ENCODE measurements at places on chromosomes 3 and 15.

GRCh38 chr3:116339441-116340028, 105.8 kb downstream of the LSAMP start:
- no peak for DNase-seq

- no peak for DNase-seq
These were observed 40.4 kb upstream of the CTNNB1 start for GRCh38 chr3:41158947-41159346.

DNA sequence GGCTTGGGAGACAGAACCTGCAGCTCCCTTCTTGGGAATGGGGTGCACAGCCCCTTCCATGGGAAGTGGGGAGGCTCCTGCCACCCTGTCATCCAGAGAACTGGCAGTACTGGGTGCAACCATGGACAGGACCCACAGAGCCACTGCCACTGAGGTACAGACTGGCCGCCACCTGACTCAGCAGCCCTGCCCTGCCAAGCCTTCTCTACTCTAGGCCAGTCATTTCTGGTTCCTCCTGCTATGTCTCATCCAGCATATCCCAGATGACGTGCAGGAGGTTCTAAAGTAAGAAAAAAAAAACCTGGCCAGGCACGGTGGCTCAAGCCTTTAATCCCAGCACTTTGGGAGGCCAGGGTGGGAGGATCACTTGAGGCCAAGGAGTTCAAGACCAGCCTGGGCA, 76.9 kb upstream of the RPL32 start:
- no peak for DNase-seq

DNA sequence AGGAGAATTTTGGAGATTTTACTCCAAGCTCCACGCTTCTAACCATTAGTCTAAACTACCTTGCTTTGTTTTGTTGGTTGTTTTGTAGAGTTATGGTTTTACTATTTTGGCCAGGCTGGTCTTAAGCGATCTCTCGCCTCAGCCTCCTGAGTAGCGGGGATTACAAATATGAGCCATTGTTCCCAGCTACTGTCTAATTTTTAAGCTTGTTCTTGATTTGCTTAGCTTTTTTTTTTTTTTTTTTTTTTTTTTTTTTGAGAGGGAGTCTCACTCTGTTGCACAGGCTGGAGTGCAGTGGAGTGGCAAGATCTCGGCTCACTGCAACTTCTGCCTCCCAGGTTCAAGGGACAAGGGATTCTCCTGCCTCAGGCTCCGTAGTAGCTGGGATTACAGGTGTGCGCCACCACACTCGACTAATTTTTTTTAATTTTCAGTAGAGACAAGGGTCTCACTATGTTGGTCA, 28.5 kb downstream of the EFCAB12 start:
- DNase-seq: no peak

DNA sequence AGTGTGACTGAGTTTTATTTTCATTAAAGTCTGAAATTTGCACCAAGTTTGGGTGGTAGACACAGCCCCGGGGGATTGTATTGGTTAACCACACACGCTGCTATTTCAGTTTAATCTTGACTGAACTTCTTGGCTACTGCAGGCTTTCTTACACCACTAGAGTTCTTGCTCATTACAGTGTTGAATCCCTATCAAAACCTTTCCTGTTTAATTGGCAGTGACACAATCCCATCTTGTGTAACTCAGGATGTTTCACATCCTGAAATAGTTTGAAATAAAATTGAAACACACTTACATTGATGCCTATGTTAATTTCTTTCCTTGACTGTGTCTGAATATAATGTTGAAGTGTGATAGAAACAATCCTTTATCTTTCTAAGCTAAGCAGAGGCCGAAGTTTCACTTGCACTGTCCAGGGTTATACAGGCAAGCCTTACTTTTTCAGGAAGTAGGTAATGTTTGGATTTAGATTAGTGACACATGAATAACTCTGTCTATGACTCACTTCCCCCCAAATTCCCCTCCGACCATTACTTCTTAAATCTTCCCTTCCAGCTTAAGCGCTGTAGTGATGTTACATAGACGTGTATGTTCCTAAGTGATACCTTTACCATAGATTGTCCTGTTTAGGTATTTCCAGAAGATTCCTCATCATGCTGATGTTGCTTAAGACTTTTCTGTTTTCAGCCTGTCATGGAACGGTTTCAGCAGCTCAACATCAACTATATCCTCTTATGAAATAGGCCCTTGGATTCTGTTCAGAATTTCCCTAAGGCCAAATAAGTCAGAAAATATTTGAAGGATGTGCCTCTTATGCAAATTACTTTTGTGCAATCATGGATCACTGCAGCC, 16.8 kb downstream of the ATG7 start:
- no peak for DNase-seq

DNA sequence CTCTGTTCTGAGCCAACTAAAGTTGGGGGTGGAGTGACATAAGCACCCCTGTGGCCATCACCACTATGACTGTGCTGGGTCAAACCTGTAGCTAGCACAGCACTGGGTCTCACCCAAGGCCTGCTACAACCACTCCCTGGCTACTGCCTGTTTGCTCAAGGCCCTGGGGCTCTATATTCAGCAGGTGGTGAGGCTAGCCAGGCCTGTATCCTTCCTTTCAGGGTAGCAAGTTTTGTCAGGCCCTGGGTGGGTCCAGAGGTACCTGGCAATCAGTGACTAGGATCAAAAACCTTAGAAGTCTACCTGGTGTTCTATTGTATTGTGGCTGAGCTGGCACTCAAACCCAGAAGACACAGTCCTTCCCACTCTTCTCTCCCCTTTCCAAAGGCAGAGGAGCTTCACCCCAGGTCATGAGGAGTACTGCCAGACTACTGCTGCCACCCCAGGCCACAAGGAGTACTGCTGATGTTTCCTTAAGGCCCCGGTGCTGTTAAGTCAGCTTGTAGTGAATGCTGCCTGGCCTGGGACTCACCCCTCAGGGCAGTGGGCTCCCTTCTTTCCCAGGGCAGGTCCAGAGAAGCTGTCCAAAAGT, 170.8 kb downstream of the IGSF11 start:
- DNase-seq: no peak

- no peak for DNase-seq
These were observed 163.3 kb downstream of the PLCH1 start for GRCh38 chr3:155581579-155581978.

- no peak for DNase-seq
These were observed 29.1 kb downstream of the ALS2CL start for GRCh38 chr3:46664188-46664970.

DNA sequence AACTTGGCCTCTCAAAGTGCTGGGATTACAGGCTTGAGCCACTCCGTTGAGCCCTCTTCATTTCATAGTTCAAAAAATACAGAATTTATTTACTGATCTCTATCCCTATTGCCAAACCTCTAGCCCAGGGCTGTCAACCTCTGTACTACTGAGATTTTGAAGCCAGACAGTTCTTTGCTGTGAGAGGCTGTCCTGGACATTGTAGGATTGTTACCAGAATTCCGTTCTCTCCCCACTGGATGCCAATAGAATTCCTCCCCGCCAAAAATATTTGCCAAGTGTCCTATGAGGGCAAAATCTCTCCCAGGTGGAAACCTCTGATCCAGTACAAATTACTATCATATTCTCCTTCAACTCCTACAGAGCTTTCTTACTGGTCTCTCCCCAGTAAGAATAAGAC, 29.6 kb upstream of the ADAMTS9 start:
- no peak for DNase-seq

DNA sequence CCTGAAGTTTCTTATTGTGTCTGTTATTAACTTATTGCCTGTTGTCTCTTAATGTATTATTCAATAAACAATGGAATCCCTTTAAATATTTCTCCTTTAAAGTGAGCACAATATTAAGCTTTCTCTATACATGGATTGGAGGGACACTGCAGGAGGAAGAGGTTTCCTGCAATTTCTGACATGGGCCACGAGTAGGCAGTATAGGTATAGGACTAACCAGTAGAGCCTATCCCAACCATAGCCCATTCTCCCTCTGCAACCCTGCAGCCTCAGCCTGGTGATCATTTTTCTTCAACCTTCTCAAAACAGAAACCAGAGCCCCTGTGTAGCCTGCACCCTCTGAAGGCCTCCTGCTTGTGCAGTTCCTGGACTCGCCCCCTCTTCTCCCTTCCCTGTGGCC, 124.8 kb downstream of the NEK10 start:
- DNase-seq: no peak

DNA sequence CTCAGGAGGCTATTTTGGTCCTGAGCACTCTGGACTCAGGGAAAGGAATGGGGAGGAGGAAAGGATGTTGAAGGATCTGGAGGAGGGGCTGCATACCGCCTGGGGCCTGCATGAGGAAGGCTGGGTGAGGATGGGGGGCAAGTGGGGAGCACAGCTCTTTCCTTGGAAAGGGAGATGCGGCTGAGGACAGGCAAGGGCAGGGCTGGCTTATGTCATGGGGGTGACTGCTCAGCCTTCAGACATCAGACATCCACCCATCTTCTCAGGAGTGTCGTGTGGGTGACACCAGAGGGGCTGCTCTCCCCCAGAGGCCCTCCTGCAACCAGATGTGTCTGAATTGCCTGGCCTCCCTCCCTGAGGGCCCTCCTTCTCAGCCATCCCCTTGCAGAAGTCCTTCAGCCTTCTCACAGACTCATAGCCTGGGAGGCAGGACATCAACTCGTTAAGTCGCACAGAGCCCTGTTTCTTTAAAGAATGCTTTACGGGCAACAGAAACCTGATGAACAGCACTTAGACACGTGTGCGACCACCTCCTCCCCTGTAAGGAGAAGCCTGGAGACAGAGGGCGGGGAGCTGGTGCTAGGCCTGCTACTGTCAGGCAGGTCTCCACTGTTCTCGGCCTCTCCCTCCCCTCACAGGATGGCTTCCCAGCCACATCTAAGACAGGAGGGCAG, 252.3 kb downstream of the OCA2 start:
- no peak for DNase-seq

- DNase-seq: no peak
These were observed 44.2 kb upstream of the PLXNA1 start for GRCh38 chr3:126938520-126939337.

GRCh38 chr3:107641572-107642307, 119.0 kb downstream of the BBX start:
- no peak for DNase-seq

DNA sequence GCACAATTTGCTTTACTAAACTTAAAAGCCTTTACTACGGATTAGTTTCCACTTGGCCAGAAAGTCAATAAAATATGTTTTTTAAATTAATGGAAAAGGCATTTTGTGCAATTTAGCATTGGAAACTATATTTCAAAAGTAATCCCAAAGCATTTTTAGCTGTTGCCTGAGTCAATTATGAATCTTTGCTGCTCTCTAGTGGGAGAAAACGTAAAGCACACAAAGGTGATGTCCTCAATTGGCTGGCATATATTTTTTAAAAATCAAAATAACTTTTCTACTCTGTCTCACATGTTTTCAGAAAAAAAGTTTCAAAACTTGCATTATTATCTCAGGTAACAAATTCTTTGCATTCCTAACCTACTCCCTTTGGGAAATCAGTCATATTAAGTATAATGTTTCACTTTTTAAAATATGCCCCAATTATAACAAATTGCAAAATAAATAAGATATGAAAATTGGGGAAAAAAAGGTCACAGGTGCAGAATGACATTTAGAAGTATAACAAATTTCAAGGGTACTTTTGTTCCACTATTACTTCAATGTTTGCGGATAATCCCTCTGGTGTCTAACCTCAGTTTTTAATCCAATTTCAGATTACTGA, 47.2 kb upstream of the TEX55 start:
- peak; percentile 28 for DNase-seq

DNA sequence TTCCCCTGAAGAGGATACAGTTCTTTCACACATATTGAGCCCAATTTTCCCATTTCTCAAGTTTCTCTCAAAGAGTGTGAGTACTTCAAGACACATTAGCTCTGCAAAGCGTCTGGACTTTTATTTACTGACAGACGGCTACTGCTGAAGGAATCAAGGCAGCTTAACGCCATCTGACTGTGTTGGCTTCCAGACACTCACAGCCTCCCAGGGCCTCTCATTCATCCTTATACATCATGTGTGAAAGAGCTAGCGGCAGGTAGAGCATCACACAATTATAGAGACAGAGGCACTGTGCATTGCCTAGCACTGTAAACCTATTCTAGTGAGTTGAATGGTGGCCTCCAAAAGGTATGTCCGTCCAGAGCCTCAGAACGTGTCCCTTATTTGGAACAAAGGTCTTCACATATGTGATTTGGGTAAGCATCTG, 284.1 kb upstream of the STT3B start:
- no peak for DNase-seq

DNA sequence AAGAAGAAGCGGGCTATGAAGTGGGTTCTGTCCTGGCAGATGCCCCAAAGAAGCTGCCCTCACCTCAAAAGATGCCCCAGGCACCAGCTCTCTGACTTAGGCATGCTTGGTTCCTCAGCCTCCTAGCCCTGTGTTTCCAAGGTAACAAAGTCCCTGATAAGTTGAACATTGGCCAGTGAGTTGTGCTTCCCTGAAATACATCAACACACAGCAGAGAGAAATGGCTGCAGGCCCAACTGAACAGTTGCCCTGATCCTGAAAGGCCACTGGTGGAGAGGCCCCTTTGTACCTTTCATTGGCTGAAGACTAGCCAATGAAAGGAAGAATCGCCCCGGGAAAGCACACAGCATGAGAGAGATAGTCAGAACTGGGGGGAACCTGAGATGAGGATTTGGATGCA, 169.9 kb upstream of the CTNNB1 start:
- no peak for DNase-seq

GRCh38 chr3:48280881-48281280, 40.0 kb downstream of the ZNF589 start:
- no peak for DNase-seq

GRCh38 chr15:89052474-89052873, 35.8 kb upstream of the ABHD2 start:
- DNase-seq: no peak

DNA sequence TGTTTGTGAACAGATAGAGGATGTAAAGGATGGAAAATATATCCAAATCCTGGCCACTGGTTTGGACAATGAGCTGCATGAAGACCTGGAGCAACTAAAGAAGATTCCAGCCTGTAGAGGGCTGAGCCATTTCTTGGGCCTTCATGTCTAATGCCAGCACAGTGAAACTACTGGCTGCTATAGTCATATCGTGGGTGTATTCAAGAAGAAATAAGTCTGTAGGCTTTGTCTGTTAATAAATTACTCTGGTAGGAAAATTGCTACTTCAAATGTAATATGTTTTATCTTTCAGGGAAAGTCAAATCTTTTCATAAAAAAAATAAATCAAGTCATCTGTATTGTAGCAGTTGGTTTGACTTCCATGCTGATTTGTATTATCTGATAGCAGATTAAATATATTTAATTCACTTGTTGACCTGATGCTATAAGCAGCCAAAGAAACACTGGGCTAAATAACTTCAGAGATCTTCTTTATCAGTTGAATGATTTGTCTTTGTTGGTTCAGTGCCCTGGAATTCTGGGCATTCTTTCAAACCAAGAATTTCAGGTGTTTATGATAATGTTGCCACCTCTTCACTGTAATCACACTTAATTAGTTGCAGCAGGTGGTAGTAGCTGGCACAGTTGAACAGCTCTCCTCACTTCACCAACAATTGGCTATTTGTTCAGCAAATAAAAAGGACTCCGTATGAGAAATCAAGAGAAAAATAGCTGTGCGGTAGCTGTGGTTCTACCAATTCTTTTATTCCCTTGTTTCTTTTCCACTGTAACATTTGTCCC, 1109.5 kb downstream of the NSUN3 start:
- DNase-seq: no peak

DNA sequence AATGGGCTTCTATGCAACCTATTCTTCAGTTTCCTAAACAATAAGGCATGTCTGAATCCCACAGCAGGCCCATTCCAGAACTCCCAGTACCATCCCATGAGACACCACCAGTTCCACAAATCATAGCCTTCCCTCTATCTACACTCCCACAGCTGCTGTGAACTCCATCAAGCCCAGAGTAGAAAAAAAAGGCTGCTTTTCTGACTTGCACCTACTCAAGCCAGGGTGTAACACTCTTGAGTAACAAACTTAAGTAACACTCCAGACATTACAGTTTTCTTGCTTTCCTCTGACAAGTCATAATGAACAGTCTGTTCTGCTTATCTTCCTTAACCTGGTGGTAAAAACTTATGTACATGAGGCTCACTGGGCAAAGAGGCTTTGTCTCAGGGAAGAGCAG, 283.1 kb downstream of the NFKBIZ start:
- no peak for DNase-seq

Data from NCI-H1092 (cell line).